ENCODE measurements at places on chromosomes 1 and 21. TPM values are rescaled to one million over a fixed set of nuclear protein-coding genes. Genes with fewer than 3 reads are reported as not detected.

Gene MAN1C1
- total RNA-seq, result 16.3 TPM

Gene PCBP3
- 1.5 TPM for total RNA-seq

Gene SYT11
- 34.4 TPM for total RNA-seq

Gene VN1R5
- total RNA-seq, result not detected

Gene NGF
- total RNA-seq, result not detected

Gene SEMA4A
- total RNA-seq, result 0.93 TPM

Gene CLEC20A
- total RNA-seq, result not detected

Gene C1orf94
- not detected for total RNA-seq

Gene AMY1B
- not detected for total RNA-seq

Data from glomerular endothelial cell (primary cell).